ENCODE measurements at places on chromosomes 12 and 14. TPM values are rescaled to one million over a fixed set of nuclear protein-coding genes. Genes with fewer than 3 reads are reported as not detected.

The SMIM41 gene
- not detected for total RNA-seq

The MYRFL gene
- not detected for total RNA-seq

The INHBC gene
- total RNA-seq, result not detected

DNA sequence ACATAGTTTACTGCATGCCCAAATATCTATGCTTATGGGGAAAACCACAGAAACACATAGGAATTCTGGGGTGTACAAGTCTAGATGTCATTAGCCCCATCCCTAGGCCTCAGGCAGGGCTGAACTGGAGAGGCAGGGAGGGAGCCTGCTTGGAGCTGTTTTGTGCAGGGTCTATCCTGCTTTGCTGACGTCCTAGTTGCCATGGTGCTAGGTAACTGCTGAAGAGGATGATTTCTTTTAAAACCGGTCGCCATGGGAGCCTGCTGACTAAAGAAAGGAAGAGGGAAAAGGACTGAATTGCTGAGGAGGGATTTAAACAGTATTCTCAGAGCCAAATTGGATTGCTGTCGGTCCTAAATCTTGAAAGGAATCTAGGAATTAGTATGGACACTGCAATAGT, 10.7 kb downstream of the GPR19 start:
- no peaks in the 10 kb centered on the region for H3K27me3 ChIP-seq
- H3K4me1 ChIP-seq, result peaks cover 8% of the 10 kb centered on the region
- DNase-seq, result no peak
- H3K4me3 ChIP-seq, result no peak overlapping the region
- H3K27ac ChIP-seq, result no peak overlapping the region

DNA sequence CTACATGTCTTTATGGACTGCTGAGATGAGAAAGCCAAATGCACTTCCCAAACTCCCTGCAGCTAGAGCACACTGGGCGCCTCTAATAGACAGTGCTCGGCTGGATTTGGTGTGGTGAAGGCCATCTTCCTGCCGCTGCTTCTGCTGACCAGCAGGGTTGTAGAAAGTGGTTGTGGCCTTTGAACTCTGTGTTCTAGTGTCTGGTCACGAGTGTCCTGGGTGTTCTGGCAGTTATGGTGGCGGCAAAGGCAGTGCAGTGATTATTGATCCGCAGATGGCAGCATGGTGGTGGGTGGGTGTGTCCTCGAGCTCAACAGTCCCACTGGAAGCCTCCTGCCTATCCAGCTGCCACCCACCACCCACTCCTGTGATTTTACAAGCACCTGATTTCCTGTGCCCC, 43.4 kb downstream of the SMIM41 start:
- H3K27ac ChIP-seq, result no peak overlapping the region
- no peak overlapping the region for H3K4me3 ChIP-seq
- H3K27me3 ChIP-seq, result peaks cover 17% of the 10 kb centered on the region
- H3K36me3 ChIP-seq, result no peaks in the 10 kb centered on the region

GRCh38 chr12:112243255-112244110, 118.1 kb downstream of the TRAFD1 start:
- no peaks in the 10 kb centered on the region for H3K4me1 ChIP-seq
- H3K36me3 ChIP-seq, result peaks cover 20% of the 10 kb centered on the region
- DNase-seq, result no peak
- no peak overlapping the region for H3K4me3 ChIP-seq
- H3K27ac ChIP-seq, result no peak overlapping the region

DNA sequence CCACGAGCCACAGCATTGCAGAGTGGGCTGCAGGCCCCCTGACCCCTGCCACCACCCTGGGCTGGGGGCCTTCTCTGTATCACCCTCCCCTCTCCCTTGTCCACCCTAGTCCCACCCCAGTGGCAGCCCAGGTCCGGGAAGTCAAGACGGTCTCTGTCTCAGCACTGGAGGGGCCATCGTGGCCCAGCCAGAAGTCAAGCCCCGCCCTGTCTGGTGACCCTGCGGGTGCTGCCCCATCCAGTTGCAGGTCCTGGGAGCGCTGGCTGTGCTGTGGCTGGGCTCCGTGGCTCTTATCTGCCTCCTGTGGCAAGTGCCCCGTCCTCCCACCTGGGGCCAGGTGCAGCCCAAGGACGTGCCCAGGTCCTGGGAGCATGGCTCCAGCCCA, 2.7 kb downstream of the PLD4 start:
- no peaks in the 10 kb centered on the region for H3K4me1 ChIP-seq
- no peak overlapping the region for H3K27ac ChIP-seq
- no peaks in the 10 kb centered on the region for H3K36me3 ChIP-seq
- DNase-seq, result no peak
- H3K4me3 ChIP-seq, result no peak overlapping the region
